GM23338 (cell line): ENCODE measurements at places on chromosomes 4 and X. TPM values are rescaled to one million over a fixed set of nuclear protein-coding genes. Genes with fewer than 3 reads are reported as not detected.

GRCh38 chr4:130026185-130026584 is 930.2 kb downstream of the C4orf33 start:
- DNase-seq = peak; percentile 98
- H3K4me1 ChIP-seq = peaks cover 69% of the 10 kb centered on the region
- H3K27me3 ChIP-seq = no peaks in the 10 kb centered on the region
- H3K36me3 ChIP-seq = no peaks in the 10 kb centered on the region
- peak overlapping the region; percentile 97 for H3K27ac ChIP-seq

DNA sequence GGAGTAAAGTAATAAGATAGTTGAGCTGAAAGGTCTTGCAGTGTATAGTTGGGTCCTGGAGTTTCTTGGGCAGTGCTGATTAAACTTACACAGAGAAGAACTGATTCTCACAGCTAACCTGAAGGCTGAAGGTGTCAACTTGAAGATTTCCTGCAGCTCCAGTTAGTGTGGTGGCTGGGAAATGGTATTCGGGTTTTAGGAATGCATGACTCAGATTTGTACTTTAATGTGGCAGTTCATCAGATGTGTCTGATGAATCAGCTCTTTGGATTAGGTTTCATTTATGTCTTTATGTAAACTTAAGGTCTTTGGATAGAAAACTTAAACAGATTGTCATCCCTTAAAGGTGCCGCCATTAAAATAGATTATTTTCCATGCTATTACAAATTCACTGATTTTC is 200.0 kb downstream of the IL1RAPL1 start:
- no peak for DNase-seq
- H3K4me1 ChIP-seq = no peaks in the 10 kb centered on the region
- no peak overlapping the region for H3K4me3 ChIP-seq
- no peak overlapping the region for H3K27ac ChIP-seq
- H3K27me3 ChIP-seq = no peaks in the 10 kb centered on the region
- H3K36me3 ChIP-seq = no peaks in the 10 kb centered on the region

DNA sequence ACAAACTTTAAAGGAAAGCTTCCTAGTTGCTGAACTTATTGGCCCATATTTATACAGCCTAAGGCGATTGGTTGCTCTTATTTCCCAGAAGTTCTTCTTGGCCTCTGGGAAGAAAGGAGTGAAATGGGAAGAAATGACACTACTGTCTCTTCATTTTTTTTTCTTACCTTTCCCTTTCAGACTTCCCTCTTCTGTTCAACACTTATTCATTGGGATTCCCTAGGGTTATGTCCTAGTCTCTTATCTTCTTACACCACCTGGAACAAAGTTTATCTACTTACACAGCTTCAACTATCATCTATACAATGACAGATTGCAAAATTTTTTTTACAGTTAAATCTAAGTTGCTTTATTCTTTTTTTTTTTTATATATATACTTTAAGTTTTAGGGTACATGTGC is 68.0 kb downstream of the SNX12 start:
- no peaks in the 10 kb centered on the region for H3K4me1 ChIP-seq
- no peak for DNase-seq
- H3K4me3 ChIP-seq = no peak overlapping the region
- no peak overlapping the region for H3K27ac ChIP-seq
- H3K36me3 ChIP-seq = no peaks in the 10 kb centered on the region

GRCh38 chr4:155656025-155656424 is 10.6 kb upstream of the GUCY1A1 start:
- H3K27ac ChIP-seq = no peak overlapping the region
- H3K27me3 ChIP-seq = no peaks in the 10 kb centered on the region
- peak; percentile 11 for DNase-seq
- H3K4me1 ChIP-seq = peaks cover 4% of the 10 kb centered on the region; the same call in 1 of the 2 replicates
- no peaks in the 10 kb centered on the region for H3K36me3 ChIP-seq

DNA sequence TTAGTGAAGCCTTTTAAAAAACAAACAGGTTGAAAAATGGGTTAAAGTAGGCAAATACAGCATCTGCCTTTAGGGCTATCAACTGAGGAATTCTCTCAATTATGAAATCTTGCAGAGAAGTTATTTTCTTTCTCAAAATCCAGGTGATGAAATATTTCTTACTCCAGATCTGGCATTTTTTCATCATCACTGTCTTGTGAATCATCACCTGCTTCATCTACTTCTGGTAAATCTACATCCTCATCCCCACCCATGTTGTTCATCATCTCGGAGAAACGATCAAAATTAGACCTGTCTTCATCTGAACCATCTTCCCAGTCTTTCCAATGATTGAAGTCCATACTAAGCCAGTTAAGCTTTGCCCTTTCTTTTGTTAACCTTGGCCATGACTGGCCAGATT is 33.3 kb upstream of the HPF1 start:
- H3K27me3 ChIP-seq = peaks cover 11% of the 10 kb centered on the region
- H3K36me3 ChIP-seq = no peaks in the 10 kb centered on the region
- H3K4me1 ChIP-seq = peaks cover 3% of the 10 kb centered on the region; the same call in 1 of the 2 replicates
- no peak overlapping the region for H3K27ac ChIP-seq
- no peak for DNase-seq

OPHN1 gene
- total RNA-seq = 3.8 and 3.9 TPM in 2 replicates

HSFX3 gene
- not detected in 2 replicates for total RNA-seq

PTTG2 gene
- total RNA-seq = not detected in 2 replicates
